Heart right ventricle (tissue), 16 donors: ENCODE measurements at places on chromosomes 11 and 22. TPM values are rescaled to one million over a fixed set of nuclear protein-coding genes. Genes with fewer than 3 reads are reported as not detected.
A peak's percentile ranks its signal among the peaks of the same experiment; 100 is the strongest.

ARCN1 gene
- 48.8 TPM for polyA plus RNA-seq

- H3K4me3 ChIP-seq, result peak overlapping the region; percentile 35
- H3K4me1 ChIP-seq, result no peaks in the 10 kb centered on the region
- H3K36me3 ChIP-seq, result peaks cover 12% of the 10 kb centered on the region
- H3K27me3 ChIP-seq, result no peaks in the 10 kb centered on the region
- no peak for DNase-seq
- peak overlapping the region; percentile 82 for H3K27ac ChIP-seq
Measured at GRCh38 chr11:123069908-123070821, 8.2 kb upstream of the HSPA8 start.

- no peaks in the 10 kb centered on the region for H3K4me1 ChIP-seq
- DNase-seq, result no peak
- H3K4me3 ChIP-seq, result no peak overlapping the region
Measured at GRCh38 chr11:101974255-101974654, 57.9 kb upstream of the ANGPTL5 start.

- no peak for DNase-seq
- no peaks in the 10 kb centered on the region for H3K27me3 ChIP-seq
- H3K4me3 ChIP-seq, result no peak overlapping the region
- no peaks in the 10 kb centered on the region for H3K36me3 ChIP-seq
Measured at GRCh38 chr22:41052661-41053490, 39.5 kb upstream of the EP300 start.

DNA sequence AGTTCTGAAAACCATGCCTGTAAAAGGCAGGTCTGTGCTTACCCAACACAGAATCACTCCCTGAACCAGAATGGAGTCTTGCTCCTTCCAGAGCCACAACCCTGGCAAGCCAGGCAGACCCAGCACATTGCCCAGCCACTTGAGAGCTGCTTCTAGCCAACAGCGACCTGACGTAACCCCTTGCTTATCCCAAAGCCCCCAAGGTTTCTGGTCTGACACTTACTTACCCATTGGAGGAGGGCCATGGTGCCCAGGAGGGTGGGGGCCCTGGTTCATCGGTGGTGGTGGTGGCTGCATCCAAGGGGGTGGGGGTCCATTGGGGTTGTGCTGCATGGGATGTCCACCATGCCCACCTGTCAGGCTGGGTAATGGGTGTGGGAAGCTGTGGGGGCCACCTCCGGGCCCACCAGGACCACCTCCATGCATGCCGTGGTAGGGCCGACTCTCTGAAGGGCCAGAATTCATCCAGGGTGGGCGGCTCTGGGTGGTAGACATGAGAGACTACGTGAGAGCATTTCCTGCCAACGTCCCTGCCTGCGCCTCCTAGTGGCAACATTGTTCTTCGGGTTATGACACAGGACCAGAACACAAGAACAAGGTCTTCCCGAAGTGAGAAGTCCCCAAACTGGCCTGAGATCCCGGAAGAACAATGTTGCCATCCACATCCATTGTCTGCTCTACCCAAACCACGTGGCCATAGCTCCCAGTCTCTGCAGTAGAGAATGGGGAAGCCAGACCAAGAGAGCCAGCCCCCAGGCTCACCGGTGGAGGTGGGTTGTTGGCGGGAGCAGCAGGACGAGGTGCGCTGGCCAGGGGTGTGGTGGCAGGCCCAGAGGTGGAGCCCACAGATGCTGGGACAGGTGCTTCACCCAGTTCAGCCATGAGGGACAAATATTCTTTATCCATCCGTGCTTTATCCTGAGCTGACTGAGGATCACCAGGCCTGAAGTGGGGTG lies 7.8 kb upstream of the PYGM start:
- H3K36me3 ChIP-seq, result peaks cover 100% of the 10 kb centered on the region
- peaks cover 35% of the 10 kb centered on the region for H3K4me1 ChIP-seq
- no peak overlapping the region for H3K27ac ChIP-seq
- no peak overlapping the region for H3K4me3 ChIP-seq

- no peak for DNase-seq
- H3K4me1 ChIP-seq, result peaks cover 50% of the 10 kb centered on the region
- H3K36me3 ChIP-seq, result no peaks in the 10 kb centered on the region
- no peaks in the 10 kb centered on the region for H3K27me3 ChIP-seq
- H3K4me3 ChIP-seq, result peak within 1 kb of the TSS; percentile 49
- H3K27ac ChIP-seq, result peak within 1 kb of the TSS; percentile 86
Measured at GRCh38 chr22:37187891-37188761, at the start of gene C1QTNF6. C1QTNF6 (minus strand) TSS chr22:37188247; CDS start chr22:37188213, 34 bp downstream.

- DNase-seq, result no peak
- no peaks in the 10 kb centered on the region for H3K4me1 ChIP-seq
- no peak overlapping the region for H3K4me3 ChIP-seq
Measured at GRCh38 chr11:116948391-116948790, 111.0 kb upstream of the APOA1 start.

OTOG gene
- not detected for polyA plus RNA-seq

- no peak overlapping the region for H3K4me3 ChIP-seq
- DNase-seq, result no peak
- H3K36me3 ChIP-seq, result no peaks in the 10 kb centered on the region
- H3K27me3 ChIP-seq, result no peaks in the 10 kb centered on the region
- no peaks in the 10 kb centered on the region for H3K4me1 ChIP-seq
Measured at GRCh38 chr11:125053167-125053566, 9.9 kb upstream of the SLC37A2 start.
